ENCODE measurements at places on chromosomes 11 and 22.
A peak's percentile ranks its signal among the peaks of the same experiment; 100 is the strongest.

DNA sequence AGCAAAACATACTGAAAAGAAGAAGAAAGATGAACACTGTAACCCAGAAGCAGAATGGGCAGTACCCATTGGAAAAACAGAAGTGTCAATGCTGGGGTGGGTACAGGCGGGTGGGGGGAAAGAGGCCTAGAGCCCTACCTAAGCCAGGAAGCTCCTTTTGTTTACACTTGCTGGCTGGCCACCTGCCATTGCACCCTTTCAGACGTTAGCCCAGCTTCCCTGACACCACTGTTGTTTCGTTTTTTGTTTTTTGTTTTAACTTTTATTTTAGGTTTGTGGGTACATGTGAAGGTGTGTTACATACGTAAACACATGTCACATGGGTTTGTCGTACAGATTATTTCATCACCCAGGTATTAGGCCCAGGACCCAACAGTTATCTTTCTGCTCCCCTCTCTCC is 55.4 kb downstream of the PLEKHA7 start:
- DNase-seq: no peak

GRCh38 chr11:131690362-131690761 is 319.9 kb downstream of the NTM start:
- DNase-seq: no peak

DNA sequence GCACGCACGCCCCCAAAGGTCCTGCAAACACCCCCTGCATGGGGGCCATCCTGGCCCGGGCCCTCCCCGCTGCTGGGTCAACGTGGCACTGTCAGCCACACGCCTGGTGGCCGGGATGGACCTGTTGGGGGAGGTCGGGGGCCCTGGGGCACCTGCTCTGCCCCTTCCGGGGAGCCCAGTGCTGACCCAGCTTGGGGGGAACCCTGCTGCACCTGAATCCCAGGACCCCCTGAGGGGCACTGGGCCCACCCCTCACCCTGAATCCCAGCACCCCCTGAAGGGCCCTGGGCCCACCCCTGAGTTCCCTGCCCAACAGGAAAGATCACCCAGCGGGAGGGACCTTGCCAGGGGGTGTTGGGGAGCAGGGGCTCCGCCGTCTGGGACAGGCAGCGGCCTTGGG is 413 bp upstream of the MUC6 start:
- DNase-seq: no peak

GRCh38 chr22:32411402-32411801 is 645 bp downstream of the RTCB start:
- DNase-seq: no peak

DNA sequence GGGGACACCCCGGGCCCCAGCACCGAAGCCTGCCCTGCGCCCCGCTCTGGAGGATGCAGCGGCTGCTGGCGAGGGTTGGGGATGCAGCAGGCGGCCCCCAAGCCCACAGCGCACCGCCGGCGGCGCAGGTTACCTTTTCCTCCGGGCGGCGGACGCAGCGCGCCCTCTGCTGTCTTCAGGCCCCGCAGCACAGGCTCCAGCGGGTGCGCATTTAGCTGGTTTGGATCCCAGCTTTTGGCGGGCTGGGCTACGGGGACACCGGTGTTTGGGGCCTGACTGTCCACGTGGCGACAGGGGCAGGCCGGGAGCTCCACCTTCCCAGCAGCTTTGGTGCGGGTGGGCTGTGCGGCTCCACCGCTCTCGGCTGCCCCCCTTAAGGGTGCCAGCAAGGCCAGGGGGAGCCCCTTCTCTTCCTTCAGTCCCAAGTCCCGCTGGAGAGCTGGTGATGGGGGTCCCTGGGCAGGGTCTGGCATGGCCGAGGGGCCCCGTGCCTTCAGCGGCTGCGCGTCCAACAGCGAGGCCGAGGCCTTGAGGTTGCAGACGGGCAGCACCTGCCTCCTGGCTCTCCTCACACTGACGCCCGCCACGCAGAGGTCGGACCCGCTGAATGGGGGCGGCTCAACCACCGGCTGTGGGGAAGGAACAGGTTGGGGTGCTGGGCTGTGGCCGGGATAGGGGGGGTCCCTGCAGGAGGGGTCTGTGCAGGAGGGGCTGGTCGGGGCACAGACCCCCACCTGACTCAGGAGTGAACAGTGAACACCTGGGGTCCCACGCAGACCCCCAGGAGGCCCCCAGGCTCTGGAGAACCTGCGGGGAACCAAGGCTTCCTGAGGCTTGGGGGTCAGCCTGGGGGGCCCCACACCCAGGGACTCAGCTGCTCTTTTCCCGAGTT is 18.0 kb upstream of the IL17REL start:
- peak; percentile 22 for DNase-seq

DNA sequence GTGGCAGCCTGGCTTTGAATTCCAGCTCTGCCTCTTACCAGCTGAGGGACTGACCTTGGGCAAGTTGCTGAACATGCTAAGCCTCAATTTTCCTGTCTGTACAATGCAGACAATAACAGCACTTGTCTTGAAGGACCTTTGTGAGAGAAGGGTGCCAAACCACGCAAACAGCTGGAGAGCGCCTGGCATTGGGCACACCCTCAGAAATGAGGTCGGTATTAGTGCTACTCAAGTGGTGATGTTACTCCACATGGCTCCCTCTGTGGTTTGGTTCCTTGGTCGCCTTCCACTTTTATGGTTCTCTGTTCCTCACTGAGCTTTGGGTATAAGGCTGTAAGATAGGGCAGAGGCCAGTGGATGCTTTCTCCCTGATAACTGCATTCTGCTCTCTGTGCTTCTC is 8.2 kb downstream of the UBASH3B start:
- DNase-seq: no peak

DNA sequence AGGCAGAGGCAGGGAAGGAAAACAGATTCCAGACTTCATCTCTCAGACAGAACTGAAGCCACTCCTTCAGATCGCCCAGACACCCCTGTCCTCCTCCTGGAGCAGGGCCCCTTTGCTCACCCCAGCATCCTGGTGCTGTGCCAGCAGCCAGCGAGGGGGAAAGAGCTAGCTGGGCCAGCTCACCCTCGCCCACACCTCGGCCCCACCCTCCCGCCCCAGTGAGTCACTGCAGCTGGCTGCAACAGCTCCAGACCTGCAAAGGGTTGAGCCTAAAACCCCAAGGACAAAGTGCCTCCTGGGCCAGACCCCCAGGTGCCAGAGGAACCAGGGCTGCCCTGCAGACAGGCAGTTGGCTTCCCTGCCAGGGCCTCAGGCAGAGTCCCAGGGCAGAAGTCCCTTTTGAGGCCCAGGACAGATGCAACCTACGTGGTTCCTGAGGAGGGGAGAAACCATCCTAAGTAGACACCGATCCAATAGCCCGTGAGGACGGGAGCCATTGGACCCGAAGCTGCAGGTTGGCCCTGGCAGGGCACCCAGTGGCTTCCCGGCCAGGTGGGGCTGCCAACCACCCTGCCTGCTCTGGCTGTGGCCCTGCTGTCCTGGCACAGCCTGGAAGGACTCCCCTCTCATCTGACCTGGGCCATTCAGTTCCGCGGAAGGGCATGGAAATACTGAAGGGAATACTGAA is 7.2 kb downstream of the AHNAK start:
- no peak for DNase-seq

GRCh38 chr11:34002420-34002819 is 49.1 kb upstream of the CAPRIN1 start:
- no peak for DNase-seq
